Lung microvascular endothelial cell (primary cell): ENCODE measurements at places on chromosomes 4 and X.
A peak's percentile ranks its signal among the peaks of the same experiment; 100 is the strongest.

DNA sequence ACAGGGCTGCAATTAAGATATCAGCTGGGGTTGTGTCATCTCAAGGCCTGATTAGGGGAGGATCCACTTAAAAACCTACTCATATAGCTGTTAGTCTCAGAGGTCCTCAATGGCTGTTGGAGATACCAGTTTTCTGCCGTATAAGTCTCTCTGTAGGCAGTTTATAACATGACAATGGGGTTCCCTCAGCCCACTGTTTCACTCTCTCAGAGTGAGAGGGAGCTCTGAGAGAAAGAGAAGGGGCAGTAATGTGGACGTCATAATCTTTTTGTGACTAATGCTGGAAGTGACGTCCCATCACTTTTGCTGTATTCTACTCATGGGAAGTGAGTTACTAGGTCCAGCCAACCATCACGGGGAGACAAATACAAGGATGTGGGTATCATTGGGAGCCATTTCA is 70.3 kb downstream of the STIM2 start:
- no peak for DNase-seq

DNA sequence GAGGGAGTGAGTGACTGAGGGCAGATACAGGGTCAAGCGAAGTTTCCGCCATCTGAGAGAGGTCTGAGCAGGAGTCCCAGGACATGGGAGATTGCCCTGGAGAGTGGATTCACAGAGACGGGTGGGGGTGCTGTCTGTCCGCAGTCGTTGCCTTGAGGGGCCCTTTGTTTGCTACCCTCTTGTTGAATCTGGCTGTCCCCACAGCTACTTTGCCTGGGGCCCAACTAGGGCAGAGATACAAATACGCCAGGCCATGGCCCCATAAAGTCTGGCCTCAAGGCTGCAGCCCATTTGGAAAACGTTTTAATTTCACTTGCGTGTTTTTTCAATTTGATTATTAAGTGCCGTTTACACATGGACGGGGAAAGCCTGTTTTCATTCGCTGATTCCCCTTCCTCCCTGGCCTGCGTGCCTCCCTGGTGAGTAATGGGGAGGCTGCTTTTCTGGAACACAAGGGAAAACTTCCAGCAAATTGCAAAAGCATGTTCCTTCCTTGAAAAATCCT is 134.4 kb downstream of the SMIM20 start:
- DNase-seq: peak; percentile 40

GRCh38 chrX:150651906-150652305 is 41.3 kb upstream of the MTMR1 start:
- DNase-seq: no peak

DNA sequence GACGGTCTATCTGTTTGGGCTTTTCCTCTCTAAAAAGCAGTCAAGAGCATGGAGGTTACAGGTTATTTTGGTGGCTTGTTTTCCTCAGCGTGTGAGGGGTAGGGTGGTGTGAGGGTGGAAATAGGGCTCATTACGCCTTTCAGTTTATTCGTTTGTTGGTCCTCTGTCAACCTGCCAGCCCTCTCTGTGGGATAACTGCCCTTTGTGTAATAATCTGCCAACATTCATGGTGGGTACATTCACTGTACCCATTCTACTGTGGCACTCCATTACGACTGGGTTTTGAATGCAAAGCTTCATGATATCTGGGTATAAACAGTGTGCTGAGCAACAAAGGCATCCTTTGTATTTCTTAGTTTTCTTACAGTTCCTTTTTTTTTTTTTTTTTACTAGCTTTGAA is 136.4 kb downstream of the ADGRL3 start:
- no peak for DNase-seq
